ENCODE measurements at places on chromosomes 6 and 20.

DNA sequence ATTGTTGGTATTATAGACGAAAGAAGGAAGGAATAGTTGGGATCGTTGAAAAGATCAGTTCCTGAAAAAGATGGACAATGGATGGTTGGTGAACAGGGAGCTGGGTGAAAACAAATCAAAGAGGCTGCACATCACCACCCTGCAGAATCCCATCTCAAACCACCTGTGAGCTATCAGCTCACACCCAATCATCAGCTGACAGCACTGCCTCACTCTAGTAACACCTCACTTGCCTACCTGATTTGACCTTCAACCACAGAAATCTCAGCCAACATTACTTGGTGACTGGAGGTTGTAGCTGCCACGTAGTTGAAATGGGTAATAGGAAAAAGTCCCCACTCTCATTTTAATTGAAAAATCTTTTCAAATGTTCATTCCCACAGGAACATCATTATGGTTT is 101.8 kb upstream of the DST start:
- no peak for DNase-seq

- no peak for DNase-seq
Measured at GRCh38 chr6:124132256-124132655, 328.6 kb downstream of the NKAIN2 start.

DNA sequence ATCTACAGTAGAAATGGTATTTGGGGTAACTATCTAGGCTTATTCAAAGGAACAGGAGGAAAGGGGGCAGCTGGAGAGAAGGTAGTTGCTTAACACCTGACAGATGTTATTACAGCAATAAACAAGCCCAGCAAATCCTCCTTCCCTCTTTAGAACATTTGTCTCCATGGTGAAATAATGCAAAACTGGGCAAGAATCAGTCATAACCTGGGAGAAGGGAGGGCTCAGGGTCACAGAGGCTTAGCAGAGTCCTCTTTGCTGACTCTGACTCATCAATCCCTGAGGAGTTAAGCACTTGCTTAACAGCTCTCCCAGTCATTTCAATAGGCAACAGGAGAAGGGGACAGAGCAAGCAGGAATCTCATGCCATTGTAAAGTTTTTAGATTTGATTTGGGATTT is 230.3 kb downstream of the IBTK start:
- DNase-seq = no peak

GRCh38 chr6:6851059-6851948 is 256.5 kb upstream of the RREB1 start:
- no peak for DNase-seq

GRCh38 chr6:158485431-158485830 is 74.5 kb upstream of the TMEM181 start:
- DNase-seq = no peak

GRCh38 chr6:27604986-27605385 is 132.1 kb upstream of the ZNF184 start:
- no peak for DNase-seq

GRCh38 chr6:80488190-80488589 is 381.7 kb downstream of the BCKDHB start:
- DNase-seq = no peak

- no peak for DNase-seq
Measured at GRCh38 chr6:6856538-6857523, 250.9 kb upstream of the RREB1 start.

GRCh38 chr6:13674533-13675190 is 37.0 kb downstream of the RANBP9 start:
- no peak for DNase-seq

GRCh38 chr6:16372029-16372776 is 133.8 kb downstream of the GMPR start:
- DNase-seq = no peak

DNA sequence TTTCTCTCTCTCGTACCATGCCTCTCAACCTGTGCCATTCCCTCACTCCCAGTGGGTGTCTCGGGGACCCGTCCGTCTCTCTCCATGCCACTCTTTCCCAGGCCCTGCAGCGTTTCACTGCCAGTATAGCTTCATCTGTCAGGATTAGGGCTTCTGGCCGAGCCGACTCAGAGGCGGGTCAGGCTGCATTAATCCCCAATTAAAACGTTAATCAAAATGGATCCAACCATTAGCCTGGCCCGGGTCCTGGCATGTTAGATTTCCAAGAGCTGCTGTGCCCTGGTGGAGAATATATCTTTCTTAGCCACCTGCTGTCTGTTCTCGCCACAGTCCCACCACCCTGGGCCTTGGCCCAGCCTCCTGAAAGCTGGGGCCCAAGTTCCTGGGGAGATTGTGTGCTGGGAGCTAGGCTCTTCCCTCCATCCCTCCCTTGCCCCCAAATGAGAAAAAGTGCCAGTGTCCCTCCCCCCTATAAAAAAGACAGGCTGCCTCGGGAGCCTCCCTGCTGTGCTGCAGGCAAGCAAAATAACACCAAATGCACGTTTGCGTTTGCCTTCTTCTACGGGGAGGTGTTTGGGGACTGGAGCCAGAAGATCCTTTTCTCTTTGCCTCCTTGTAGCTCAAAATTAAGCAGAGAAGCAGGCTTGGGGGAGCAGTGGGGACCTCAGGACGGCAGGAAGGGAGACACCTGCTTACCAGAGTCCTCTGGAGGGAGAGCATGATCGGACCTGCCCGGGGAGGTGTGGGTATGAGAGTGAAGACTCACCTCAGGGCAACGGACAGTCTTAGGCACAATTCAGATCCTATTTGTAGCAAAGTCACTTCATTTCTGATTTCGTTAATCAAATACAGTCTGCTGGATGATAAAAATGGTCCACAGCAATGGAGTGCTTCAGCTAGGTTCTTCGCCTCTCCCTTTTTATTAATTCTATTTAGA is 3.0 kb downstream of the KCNG1 start:
- no peak for DNase-seq
